ENCODE measurements at places on chromosomes 13 and 19. TPM values are rescaled to one million over a fixed set of nuclear protein-coding genes. Genes with fewer than 3 reads are reported as not detected.

SPTBN4 gene
- total RNA-seq = 3.5 TPM

ZNF544 gene
- 41.0 TPM for total RNA-seq

CABP5 gene
- not detected for total RNA-seq

NRTN gene
- total RNA-seq = not detected

MADCAM1 gene
- total RNA-seq = 0.13 TPM

BAX gene
- total RNA-seq = 37.1 TPM

CNN1 gene
- 1.0 TPM for total RNA-seq
